Lower leg skin (tissue), 4 donors: ENCODE measurements at places on chromosomes 2 and 18.

- DNase-seq: no peak
Measured at GRCh38 chr2:18831916-18832510, 242.6 kb upstream of the NT5C1B start.

- no peak for DNase-seq
Measured at GRCh38 chr2:159124441-159124911, 156.0 kb downstream of the TANC1 start.

GRCh38 chr2:169743549-169743948, 9.9 kb downstream of the KLHL23 start:
- DNase-seq: no peak

- no peak for DNase-seq
Measured at GRCh38 chr2:114020668-114021067, 130.8 kb downstream of the ACTR3 start.

GRCh38 chr2:68835621-68836020, 35.6 kb downstream of the BMP10 start:
- DNase-seq: no peak

- no peak for DNase-seq
Measured at GRCh38 chr2:234331566-234331965, 165.3 kb downstream of the ARL4C start.

DNA sequence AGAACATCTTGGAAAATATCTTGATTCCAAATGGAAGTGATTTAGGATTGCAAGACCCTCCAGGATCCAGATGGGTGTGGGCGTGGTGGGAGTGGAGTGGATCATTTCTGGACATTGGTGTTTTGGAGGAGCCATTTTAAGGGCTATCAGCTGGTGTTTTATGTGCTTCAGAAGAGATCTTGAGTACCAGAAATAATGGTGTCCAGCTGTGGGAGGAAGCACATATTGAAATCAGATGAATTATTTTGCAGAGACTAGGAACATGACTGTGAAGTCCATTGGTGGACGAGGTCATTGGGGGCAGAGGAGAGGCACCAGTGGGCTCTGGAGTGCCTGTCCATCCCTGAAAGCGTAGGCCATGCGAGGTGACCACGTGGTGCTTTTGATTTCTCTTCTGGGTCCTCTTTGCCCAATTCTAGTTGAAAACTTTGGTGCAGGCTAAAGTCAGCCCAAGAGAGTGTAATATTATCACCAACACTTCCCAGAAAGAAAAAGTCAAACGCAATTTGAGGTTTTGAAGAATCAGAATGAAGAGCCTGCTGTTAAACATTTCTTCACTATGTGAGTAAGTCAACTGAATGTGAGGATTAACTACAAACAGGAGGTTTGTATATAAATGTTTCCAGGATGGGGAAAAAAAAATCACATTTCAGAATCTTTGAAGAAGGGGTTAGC, 31.6 kb downstream of the RNF144A start:
- DNase-seq: no peak
